ENCODE measurements at places on chromosomes 6 and 20.

GRCh38 chr6:123841067-123841896 is 37.6 kb downstream of the NKAIN2 start:
- DNase-seq = peak; percentile 11

- DNase-seq = no peak
Observed at GRCh38 chr20:59194023-59194935, 30.7 kb downstream of the ZNF831 start.

GRCh38 chr6:2755456-2755855 is 4.7 kb upstream of the MYLK4 start:
- DNase-seq = no peak

DNA sequence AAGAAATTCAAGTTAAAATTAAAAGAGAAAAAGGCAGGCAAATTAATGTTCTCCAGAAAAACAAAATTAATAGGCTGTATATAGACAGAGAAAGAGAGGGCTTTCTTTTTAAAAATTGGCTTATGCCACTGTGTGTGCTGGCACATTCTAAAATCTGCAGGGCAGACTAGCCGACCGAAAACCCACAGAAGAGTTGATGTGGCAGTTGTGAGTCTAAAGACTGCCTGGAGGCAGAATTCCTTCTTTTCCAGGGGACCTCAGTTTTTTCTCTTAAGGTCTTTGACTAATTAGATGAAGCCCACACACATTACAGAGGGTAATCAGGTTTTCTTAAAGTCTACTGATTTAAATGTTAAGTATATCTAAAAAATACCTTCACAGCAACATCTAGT is 85.7 kb downstream of the GJA1 start:
- no peak for DNase-seq

- DNase-seq = no peak
Observed at GRCh38 chr6:55897346-55897745, 22.0 kb upstream of the BMP5 start.

- DNase-seq = peak; percentile 97
Observed at GRCh38 chr6:170279977-170280688, 10.7 kb downstream of the DLL1 start.

- DNase-seq = no peak
Observed at GRCh38 chr20:56808732-56809131, 179.6 kb downstream of the TFAP2C start.

DNA sequence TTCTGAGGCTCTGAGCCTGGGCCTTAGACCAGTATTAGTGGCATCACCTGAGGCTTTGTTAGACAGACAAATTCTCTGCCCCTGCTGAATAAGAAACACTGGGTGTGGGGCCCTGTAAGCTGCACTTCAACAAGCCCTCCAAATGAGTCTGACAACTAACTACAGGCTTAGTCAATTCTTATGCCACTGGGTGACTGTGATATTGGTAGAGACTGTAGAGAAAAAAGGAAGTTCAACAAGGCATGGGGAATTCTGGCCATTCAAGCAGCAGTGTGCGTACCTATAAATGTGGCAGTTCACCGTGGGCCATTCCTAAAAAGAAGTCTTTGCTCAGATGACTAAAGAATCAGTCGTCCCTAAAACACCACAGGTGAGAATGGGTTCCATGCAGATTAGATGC is 82.7 kb downstream of the MDN1 start:
- no peak for DNase-seq

DNA sequence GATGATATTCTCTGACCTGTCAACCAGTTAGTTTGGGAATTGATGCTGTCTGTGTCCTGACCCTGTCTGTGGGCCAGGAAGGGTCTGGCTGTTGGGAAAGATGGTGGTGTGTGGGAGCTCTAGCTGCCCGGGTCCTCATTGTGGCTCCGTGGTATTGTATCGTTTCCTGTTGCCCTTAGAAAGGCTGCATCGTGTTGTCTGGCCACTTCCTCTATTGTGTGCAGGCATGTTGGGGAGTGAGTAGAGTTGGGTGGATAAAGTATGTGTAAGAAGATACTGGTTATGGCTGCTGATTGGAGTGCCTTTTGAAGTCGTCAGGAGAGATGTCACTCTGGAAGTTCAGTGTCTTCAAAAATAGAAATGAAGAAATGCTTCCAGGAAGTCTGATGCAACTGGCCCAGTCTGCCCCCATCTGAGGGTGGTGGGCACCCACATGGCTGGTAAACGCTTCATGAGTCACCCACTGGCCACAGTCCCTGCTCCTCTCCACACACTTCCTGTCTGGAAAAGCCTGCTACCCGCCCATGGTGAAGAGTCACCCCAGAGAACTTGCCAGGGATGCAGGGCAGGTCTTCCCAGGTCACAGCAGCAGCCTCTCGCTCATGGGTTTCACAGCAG is 27.9 kb downstream of the PPARD start:
- DNase-seq = no peak

GRCh38 chr6:93087606-93088005 is 331.8 kb downstream of the EPHA7 start:
- DNase-seq = no peak

DNA sequence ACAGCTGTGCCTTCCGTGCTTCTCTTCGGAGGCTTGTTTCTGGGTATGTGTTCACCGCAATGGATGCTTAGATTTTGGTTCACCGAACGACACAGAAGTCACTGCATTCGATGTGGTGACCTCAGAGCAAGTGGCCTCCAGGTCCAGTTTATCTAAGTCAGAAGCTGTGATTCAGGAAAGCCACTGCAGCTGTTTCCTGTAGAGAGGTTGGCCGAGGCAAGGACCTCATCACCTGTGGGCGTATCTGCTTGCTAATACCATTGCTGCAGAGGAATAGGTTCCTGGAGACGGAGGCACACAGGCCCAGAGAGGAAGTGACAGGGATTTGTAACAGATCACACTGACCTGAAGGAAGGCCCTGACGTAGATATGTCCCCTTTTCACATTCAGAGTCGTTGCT is 82.7 kb downstream of the FARS2 start:
- no peak for DNase-seq

GRCh38 chr6:168683621-168684020 is 242.6 kb downstream of the SMOC2 start:
- no peak for DNase-seq

- no peak for DNase-seq
Observed at GRCh38 chr20:12947691-12948090, 61.1 kb upstream of the SPTLC3 start.

- DNase-seq = no peak
Observed at GRCh38 chr6:49325891-49326290, 137.2 kb downstream of the MMUT start.

DNA sequence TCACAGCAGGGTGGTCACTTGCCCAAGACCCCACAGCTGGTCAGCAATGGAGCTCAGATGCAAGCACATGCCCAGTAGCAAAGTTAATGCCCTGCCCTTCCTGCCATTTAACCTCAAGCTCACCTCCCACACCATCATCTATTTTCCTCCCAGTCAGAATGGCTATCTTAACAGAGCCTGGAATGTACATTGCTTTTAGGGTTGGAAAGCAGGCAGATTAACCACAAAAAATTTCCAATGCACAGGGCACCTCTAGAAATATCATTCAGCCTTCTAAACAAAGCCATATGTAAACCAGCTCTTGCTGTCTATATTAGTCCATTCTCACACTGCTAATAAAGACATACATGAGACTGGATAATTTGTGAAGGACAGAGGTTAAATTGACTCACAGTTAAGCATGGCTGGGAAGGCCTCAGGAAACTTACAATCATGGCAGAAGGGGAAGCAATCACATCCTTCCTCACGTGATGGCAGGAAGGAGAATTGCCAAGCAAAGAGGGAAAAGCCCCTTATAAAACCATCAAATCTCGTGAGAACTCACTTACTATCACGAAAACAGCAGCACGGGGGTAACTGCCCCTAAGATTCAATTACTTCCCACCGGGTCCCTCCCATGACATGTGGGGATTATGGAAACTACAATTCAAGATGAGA is 106.9 kb downstream of the FYN start:
- DNase-seq = no peak

- no peak for DNase-seq
Observed at GRCh38 chr20:21796059-21796458, 90.6 kb downstream of the PAX1 start.

DNA sequence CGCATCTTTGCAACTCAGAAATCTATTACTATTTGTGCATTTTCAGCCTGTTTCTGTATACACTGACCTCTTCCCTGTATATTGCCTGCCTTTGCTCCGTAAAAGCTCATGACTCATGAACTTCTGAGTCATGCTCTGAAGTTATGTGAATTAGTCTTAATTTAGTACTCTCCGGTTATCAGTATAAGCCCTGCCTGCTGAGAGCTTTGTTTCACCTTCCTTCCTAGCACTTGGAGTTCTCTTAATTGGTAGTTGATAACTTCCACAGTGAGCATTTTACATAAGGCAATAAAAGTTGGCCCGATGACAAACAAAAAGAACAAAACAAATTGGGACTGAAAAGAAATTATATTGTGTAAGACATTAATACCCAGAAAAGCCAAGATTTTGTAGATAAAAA is 231.4 kb downstream of the GJA1 start:
- no peak for DNase-seq

DNA sequence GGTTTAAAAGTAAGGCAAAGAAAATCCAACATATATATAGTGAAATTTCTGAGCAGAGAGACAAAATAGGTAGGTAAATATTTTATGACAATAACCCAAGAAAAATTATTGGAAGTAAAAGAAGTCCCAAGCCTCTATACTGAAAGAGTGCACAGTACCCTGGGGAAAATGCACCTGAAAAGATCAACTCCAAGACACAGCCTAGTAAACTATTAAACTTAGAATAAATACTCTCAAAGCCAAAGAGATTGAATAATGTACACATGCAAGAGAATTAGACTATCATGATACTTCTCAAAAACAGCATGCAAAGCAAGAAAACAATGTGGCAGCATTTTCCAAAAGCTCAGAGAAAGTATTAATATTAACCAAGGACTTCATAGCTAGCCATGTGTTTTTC is 676.8 kb upstream of the CHD6 start:
- DNase-seq = no peak

- DNase-seq = no peak
Observed at GRCh38 chr6:100461917-100462705, 2.6 kb downstream of the SIM1 start.

DNA sequence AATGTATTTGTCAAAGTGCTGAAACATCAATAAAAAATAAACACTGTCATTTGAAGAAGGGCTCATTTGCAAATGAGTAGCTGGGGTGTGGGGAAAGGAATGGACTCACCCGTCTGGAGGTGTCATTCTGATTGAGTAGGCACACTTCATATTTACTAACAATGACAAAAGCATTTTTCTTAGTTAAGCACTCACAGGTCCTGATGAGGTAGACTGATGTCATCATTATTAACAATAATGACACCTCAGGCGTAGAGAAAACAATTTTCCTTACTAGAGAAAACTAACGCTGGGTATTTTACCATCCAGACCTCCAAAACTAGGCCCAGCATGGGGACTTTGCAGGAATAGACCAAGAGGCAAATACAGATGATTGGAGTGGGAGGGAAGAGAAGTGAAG is 76.0 kb downstream of the UNC5CL start:
- no peak for DNase-seq

DNA sequence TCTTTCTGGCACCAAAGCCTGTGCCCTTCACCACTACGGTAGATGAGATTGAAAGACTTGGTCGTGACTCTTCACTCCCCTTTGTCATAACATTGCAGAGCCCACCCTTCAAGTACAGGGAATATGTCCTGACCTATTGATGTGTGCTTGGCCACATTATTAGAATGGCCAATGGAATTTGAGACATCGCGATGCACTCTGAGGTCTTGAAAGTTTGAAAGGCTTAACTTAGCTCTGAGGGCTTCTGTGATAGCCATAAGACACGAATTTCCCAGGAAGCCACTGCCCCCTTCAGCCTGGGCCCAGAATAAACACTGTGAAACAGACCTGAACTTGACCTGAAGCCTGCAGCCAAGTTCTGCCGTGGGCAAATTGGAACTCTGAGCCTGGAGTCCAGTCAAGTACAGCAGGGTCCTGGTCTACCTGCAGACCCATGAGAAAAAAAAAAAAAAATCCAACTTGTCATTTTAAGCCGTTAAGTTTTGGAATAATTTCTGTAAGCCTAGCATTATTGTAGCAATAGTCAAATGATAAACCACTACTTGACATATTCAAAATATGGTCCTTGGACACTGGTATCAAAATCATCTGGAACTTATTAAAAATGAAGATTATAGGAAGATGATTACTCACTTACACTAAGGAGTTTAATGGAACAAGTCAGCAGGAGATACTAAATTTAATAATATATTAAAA is 36.9 kb upstream of the TRAF3IP2 start:
- peak; percentile 26 for DNase-seq

- no peak for DNase-seq
Observed at GRCh38 chr6:26198722-26199056, 111.5 kb downstream of the HFE start.

- DNase-seq = no peak
Observed at GRCh38 chr6:10368861-10369260, 46.0 kb downstream of the TFAP2A start.

GRCh38 chr6:149895833-149896271 is 2.1 kb downstream of the RAET1E start:
- peak; percentile 81 for DNase-seq

DNA sequence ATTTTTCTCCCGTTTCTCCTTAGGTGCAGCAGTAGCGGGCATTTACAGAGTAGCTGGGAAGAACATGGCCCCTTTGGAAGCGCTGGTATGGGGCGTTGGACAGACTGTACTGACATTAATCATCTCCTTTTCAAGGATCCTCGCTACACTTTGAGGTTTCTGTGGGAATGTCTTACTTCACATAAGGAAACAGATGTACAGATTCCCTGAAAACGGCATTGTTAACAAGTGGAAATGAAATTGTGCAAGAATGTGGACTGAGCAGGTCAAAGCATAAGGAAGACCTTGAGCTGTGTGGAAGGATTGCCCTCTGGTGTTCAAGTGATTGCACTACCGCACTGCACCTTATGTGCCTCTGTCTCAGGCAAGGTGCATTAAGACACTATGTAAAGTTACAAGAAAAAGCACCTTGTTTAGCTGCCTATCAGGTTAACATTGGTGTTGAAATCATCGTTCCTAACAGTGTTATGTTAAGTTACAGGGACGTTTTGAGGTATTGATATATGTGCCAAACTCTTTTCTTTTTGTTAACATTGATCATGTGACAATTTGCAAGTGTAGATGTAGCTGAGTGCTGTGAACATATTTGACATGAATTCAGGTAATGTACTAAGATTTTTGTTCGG is 38.0 kb downstream of the TMEM170B start:
- peak; percentile 76 for DNase-seq

GRCh38 chr6:106103728-106104109 is 17.6 kb downstream of the PRDM1 start:
- peak; percentile 41 for DNase-seq

- no peak for DNase-seq
Observed at GRCh38 chr6:27720607-27721580, 191.3 kb downstream of the OR2B2 start.

DNA sequence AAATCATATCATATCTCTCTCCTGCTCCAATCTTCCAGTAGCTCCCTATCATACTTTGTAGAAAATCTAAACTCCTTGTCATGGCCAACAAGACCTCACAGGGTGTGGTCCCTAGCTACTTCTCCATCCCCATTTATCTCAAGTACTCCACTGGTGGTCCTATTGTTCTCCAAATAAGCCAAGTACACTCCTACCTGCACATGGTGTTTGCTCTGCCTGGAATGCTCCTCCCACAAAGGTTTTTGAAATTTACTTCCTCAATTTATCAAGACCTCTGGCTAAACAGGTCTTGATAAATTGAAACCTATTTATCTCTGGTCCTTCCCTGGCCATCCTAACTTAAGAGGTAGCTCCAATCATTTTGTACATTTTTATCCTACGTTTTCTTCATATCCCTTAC is 12.1 kb downstream of the TMX4 start:
- peak; percentile 80 for DNase-seq

- no peak for DNase-seq
Observed at GRCh38 chr6:114364301-114364700, 21.5 kb upstream of the HS3ST5 start.

All from NCI-H2029 (cell line).